ENCODE measurements at places on chromosomes 13 and 19.

GRCh38 chr13:87314822-87315221, 356.3 kb upstream of the SLITRK5 start:
- no peak for DNase-seq

- no peak for DNase-seq
Observed at GRCh38 chr13:59771272-59771671, 392.5 kb downstream of the DIAPH3 start.

DNA sequence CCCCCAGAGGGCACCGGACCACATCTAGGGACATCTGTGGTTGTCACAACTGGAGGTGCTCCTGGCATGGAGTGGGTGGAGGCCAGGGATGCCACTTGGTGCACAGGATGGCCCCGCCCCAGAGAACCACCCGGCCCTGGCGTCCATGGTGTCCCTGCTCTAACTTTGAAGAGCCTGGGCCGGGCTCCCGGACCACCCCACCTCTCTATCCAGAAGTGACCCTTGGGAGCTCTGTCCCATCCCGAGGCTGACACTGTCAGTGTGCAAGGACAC, 22.9 kb upstream of the MYDGF start:
- no peak for DNase-seq

GRCh38 chr19:40797963-40798682, 868 bp upstream of the EGLN2 start:
- peak; percentile 69 for DNase-seq

DNA sequence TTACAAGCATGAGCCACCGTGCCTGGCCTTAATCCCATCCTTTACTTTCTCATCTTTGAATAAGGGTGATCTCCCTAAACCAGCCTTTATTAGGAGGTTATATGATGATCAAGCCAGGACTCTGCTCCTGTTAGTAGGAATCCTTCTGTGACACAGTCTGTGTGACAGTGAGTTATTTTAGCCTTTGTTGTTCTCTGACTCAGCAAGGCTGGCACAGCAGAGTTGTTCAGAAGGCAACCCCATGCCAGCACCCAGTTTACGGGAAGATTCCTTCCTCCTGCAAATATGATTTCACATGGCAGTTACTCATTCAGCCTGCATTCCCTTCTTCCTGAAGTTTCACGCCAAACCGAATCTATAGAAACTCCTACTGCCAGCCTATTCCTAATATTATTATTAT, 10.5 kb upstream of the MIER2 start:
- DNase-seq = no peak

DNA sequence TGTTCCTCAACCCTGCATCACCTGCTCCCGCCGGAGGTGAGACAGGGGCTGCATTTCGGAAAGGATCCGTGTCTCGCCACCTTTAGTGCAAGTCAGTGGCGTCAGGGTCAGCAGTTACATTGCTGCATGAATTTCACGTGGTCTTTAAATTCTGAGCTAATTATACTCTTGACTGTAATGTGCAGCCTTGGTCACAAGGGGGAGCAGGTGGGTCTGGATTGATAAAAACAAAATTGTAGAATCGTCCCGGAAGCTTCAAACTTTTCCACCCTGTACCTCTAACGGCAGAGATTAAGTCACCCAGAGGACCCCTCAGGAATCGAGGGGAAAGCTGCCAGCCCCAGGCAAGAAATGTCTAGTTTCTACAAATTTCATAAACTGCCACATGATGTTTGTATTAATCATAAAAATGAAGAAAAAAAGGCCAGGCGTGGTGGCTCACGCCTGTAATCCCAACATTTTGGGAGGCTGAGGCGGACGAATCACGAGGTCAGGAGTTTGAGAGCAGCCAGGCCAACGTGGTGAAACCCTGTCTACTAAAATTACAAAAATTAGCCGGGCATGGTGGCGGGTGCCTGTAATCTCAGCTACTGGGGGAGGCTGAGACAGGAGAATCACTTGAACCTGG, 20.2 kb downstream of the BBC3 start:
- DNase-seq = peak; percentile 84

GRCh38 chr19:42272535-42272897, 3.5 kb downstream of the CIC start:
- no peak for DNase-seq

- no peak for DNase-seq
Observed at GRCh38 chr19:45306518-45307027, 16.1 kb downstream of the CKM start.

DNA sequence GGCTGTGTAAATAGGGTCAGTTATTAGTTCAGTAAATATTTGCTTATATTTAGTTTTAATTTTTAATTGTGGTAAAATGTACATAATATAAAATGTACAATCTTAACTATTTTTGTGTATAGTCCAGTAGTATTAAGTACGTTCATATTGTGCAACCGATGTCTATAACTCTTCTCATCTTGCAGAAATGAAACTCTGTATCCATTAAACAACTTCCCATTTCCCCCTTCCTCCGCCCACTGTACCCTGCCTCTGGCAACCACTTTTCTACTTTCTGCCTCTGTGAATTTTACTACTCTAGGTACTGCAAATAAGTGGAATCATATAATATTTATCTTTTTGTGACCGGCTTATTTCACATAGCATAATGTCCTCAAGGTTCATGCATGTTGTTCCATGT, 24.4 kb downstream of the UBAC2 start:
- DNase-seq = no peak

GRCh38 chr19:9189535-9189934, 10.8 kb downstream of the OR7D2 start:
- no peak for DNase-seq

DNA sequence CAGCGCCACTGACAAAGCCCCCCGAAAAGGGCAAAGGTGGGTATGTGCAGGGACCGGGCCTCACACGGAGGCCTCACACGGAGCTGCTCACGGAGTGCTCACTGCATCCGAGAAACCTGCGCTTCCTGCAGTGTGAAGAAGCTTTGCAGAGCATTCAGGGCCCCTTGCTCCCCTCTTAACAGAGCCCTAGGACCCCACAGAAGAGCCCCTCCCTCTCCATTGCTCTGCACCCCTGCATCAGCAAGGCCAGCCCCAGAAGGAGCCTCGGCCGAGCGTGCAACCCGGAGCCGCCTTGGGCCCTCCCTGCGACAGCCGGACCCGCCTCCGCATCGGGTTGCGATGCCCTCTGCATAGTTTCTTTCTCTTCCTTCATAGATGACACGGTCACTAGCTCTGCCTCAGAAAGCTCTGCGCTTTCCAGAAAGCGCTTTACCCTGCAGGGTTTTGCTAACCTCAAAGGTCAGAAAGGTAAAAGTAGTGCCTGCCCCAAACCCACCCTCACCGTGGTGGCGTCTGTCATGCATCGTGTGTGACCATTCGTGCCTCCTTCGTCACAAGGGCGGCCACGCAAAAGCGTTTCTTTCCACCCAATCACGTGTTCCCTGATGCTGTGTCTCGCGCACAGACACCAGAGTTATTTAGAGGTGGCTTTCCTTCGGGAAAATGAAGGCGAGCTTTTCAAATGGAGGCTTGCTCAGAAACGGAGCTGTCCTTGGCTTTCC, 15.7 kb upstream of the F7 start:
- DNase-seq = no peak

GRCh38 chr13:44904967-44905366, 84.3 kb downstream of the NUFIP1 start:
- DNase-seq = no peak

- DNase-seq = no peak
Observed at GRCh38 chr13:44785401-44785800, 203.9 kb downstream of the NUFIP1 start.

- peak; percentile 84 for DNase-seq
Observed at GRCh38 chr19:43624933-43625332, 5.5 kb upstream of the ZNF428 start.

- DNase-seq = no peak
Observed at GRCh38 chr13:52447354-52447753, 3.1 kb downstream of the VPS36 start.

- DNase-seq = no peak
Observed at GRCh38 chr19:2567580-2567979, 91.7 kb downstream of the GADD45B start.

GRCh38 chr19:4295972-4296771, 6.0 kb downstream of the TMIGD2 start:
- no peak for DNase-seq

- DNase-seq = no peak
Observed at GRCh38 chr13:29709407-29710069, 114.0 kb upstream of the SLC7A1 start.

- DNase-seq = peak; percentile 30
Observed at GRCh38 chr19:55086730-55087541, 11.3 kb downstream of the EPS8L1 start.

DNA sequence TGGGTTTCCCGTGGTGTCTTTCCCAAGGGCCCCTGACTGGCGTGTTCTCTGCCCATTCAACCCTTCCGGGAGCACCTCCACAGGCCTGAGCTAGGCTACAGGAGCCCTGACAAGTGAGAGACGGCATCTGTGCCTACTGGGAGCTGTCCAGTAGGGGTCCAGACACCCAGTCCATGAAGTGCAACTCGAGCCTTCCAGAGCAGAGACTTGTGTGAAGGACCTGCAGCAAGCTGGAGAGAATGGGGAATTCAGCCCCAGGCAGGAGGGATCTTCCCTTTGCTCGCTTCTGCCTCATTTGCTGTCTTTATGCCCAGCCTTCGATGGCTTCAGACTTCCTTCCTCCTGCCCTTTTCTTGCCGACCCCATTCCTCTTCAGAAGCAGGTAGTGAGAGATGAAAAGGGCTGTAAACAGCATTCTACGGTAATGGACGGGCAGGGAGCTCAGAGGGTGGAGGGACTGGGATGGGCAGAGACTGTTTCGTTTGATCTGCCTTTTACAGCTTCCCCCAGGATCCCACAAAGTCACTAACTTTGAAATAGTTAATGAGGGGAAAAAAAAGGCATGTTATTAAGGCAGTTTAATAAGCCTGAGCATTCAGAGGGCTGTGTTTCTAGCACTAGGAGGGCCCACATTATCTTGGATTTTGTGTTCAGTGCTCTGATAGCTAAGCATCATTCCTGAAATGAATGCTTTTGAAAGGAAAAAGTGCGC, 327.6 kb downstream of the FGF9 start:
- DNase-seq = no peak

GRCh38 chr13:108984251-108984920, 355.0 kb downstream of the MYO16 start:
- no peak for DNase-seq

DNA sequence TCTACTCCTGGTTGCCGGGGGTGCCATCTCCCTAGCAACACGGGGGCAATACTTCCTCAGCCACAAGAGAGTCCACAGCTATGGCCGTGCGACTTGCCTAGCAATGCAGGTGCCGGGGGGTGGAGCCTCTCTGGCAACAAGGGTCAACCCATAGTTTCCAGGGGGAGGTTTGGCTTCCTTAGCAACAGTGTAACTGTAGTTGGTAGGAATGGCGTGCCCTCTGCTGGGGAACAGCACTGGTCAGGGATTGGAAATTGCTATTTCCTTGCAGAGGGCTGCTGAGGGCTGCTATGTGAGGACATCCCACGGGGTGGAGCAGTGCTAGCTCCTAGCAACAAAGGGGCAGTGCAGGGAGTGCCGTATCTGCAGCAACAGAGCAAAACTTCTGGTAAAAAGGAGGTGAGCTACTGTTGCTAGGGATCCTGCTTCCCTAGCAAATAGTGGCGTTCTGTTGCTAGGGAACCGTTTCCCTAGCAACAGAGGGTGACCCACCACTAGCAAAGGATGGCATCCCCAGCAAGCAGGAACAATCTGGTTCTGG, 7.0 kb upstream of the TMC4 start:
- no peak for DNase-seq

DNA sequence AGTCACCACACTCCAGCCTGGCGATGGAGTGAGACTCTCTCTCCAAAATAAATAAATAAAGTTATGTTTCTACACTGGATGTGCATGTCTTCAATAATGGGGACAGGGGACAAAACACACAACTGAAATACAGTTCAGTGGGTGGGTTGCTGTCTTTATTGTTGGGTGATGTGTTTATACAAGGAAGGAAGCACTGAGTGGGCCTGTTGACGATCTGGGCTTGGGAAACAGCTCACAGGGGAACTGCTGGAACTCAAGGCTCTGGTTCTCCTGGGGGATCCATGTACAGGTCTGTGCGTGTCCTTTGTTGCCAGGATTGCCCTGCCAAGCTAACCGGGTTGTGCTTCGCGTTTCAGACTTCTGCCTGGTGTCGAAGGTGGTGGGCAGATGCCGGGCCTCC, 18.9 kb downstream of the SPINT2 start:
- DNase-seq = no peak

- no peak for DNase-seq
Observed at GRCh38 chr13:39501702-39502324, 101.2 kb downstream of the LHFPL6 start.

DNA sequence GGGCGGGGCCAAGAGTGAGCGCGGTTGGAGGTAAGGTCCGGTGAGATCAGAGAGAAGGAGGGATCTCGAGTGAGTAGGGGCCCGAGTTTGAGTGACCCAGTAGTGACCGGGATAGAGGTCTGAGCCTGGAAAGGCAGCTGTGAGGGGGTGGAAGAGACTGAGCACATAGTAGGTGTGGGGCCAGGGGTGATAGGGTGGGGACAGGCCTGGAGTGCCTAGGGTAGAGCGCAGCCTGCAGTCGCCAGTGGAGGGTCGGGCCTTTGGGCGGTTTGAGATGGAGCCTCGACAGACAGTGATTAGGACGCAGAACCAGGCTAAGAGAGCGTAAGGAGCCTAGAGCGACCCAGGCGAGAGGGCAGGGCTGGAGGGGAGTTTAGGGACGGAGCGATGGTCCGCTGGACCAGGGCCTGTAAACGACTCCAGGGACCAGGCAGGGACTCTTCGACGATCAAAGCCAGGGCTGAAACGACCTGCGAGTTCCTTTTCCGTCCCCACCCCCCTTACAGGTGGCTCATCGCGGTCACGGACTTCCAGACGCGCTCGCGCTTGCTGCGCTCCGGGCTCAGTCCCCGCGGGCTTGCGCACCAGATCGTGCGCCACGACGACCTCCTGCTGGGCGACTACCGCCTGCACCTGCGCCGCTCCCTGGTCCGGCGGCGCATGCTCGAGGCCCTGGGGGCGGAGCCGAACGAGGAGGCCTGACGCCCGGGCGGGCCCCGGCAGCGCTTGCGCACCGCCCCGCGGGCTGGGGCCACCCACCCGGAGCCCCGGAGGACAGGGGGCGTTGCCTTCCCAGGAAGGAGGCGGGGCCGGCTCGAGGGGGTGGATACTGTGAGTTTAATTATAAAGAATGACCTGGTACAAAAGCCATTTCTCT, 9.4 kb downstream of the C19orf81 start:
- DNase-seq = peak; percentile 36

DNA sequence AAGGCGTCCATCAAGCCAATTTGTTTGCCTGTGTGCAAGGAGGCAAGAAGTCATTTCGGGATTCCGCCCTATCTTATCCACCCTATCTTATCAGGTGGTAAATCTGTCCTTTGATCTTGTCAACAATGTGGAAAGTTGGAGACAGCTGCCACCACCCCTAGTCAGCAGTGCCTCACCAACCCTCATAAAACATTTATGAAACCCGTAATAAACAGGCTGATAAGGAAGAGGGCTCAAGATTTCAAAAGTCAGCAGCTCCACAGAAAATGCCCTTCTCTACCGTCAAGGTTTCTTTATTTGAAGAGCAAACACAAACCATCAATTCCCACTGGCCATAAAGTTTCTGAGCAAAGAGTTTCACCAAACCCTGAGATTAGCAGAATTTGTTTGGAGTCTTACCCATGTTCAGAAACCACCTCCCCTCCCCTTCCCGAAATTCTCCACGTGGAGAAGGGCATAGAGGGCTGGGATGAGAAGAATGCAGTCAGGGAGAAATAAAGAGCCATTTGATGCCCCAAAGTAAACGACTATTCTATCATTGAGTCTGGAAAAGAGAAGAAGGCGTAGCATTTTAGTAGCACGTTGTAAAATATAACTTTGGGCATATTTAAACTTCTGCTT, 196.0 kb upstream of the GPR12 start:
- no peak for DNase-seq

- DNase-seq = no peak
Observed at GRCh38 chr13:32036126-32036695, 4.6 kb downstream of the FRY start.

GRCh38 chr19:38661136-38661535, 13.7 kb downstream of the ACTN4 start:
- no peak for DNase-seq

Data from CD4-positive, alpha-beta T cell treated with Interleukin-15 for 4 hours (primary cell).